Gastroesophageal sphincter (tissue), 4 donors: ENCODE measurements at places on chromosomes 2 and 18. TPM values are rescaled to one million over a fixed set of nuclear protein-coding genes. Genes with fewer than 3 reads are reported as not detected.

Gene C2orf80
- not detected for total RNA-seq

Gene MPV17
- 71.7 TPM for total RNA-seq

Gene DCDC2C
- total RNA-seq: not detected

Gene ZFP36L2
- total RNA-seq: 83.2 TPM
